ENCODE measurements at places on chromosomes 16 and 17.
A peak's percentile ranks its signal among the peaks of the same experiment; 100 is the strongest.

- no peak for DNase-seq
Observed at GRCh38 chr16:85513180-85513579, 99.9 kb upstream of the GSE1 start.

GRCh38 chr16:72666267-72666666 lies 381.7 kb downstream of the ZFHX3 start:
- no peak for DNase-seq

- no peak for DNase-seq
Observed at GRCh38 chr16:53832896-53833544, 129.1 kb downstream of the FTO start.

DNA sequence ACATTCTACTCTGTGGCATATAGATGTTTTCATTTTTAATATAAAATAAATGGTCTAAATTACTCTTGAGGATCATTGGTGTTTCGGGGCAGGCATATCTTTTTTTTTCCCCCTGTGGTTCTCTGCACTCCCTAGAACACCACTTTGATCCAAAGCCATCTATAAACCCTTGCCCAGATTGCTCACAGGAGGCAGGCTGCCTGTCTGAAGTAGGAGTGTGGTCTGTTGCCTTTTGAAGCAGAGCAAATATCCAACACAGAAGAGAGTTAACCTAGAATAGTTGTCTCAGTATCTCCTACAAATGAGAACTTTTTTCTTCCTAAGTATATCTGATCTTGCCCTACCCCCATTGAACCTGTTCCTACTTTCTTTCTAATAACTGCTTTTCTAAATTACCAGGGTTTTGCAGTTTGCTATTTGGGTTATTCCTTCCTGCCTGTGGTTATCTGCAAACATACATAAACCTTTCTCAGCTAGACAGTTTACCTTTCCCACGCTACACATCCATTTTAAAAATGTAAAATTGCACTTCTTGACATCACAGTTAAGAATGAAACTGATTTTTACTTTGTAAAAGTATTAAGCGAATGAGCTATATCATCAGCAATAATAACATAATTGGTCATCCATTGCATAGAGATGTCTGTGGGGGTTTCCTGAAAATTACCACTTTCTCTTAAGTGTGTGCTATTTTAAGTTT lies 4.7 kb upstream of the CMTM1 start:
- DNase-seq = peak; percentile 2

DNA sequence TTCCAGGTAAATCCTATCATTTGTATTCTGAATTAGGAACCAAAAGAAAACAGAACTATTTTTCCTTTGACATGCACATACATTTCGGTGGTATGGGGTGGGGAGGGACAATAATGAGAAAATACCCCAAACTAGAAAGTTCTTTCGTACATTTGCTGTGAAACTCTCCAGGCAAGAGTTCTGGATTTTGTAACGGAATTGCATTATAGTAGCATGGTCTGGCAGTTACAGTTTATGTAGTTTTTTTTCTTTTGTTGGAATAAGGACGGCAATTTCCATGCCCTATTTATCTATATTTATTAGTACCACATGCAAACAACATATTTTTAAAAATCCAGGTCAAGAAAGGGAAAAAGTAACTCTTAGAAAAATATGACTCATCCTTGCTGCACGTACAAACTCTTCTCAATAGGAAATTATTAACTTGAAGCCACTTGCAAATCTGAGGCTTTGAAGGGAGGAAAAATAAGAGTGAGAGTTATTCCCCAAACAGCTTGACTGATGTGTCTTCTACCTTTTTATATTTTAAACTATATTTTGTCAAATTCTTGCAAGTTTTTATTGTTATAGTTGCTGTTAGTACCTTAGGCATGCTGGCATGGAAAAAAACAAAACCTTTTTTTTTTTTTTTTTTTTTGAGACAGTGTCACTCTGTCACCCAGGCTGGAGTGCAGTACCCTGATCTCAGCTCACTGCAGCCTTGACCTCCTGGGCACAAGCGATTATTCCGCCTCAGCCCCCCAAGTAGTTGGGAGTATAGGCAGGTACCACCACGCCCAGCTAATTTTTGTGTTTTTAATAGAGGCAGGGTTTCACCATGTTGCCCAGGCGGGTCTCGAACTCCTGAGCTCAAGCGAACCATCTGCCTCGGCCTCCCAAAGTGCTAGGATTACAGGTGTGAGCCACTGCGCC lies 69.3 kb downstream of the WWP2 start:
- DNase-seq = no peak

GRCh38 chr16:62638964-62639870 lies 603.0 kb upstream of the CDH8 start:
- DNase-seq = no peak

- no peak for DNase-seq
Observed at GRCh38 chr17:47208744-47209488, at the start of gene MYL4. TSS of gene MYL4 (plus strand) at chr17:47209348. CDS start at chr17:47209423, 75 bp downstream.

- no peak for DNase-seq
Observed at GRCh38 chr17:37162800-37163199, 213.0 kb upstream of the C17orf78 start.

GRCh38 chr16:82641336-82641984 lies 14.7 kb downstream of the CDH13 start:
- no peak for DNase-seq

- DNase-seq = peak; percentile 56
Observed at GRCh38 chr17:64599187-64599676, 62.9 kb downstream of the SMURF2 start.

- peak; percentile 34 for DNase-seq
Observed at GRCh38 chr17:3956327-3956957, 7.8 kb downstream of the ATP2A3 start.

DNA sequence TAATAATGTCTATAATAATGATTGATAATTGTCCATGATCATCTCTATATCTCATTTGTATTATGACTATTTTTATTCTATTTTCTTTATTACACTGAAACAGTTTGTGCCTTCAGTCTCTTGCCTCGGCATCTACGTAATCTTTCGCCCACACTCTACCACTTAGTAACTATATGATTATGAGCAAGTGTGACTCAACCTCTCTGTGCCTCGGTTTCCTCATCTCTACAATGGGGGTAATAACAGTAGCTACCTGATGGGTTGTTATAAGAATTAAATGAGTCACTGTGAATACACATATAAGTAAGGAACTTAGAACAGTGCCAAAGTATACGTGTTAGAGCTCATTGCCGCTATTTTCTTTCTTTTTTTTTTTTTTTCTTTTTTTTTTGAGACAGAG lies 3.7 kb upstream of the SLC16A11 start:
- DNase-seq = no peak

GRCh38 chr17:76458580-76459490 lies 5.9 kb upstream of the UBE2O start:
- DNase-seq = no peak

DNA sequence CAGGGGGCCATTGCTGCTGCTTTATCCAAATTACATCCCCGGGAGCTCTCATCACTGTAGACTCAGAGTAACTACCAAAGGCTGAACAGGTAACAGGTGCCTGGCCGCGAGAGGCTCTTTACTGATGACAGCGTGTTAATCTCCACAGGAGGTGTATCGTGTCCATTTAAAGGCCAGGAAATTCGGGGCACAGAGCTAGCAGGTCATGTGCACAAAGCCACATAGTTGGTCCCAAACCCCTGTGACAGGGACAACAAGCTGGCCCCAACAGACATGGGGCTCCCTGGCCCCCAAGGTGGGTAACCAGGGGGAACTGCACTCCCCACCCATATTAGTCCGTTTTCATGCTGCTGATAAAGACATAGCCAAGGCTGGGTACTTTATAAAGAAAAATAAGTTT lies 55.3 kb upstream of the RBFOX3 start:
- no peak for DNase-seq

DNA sequence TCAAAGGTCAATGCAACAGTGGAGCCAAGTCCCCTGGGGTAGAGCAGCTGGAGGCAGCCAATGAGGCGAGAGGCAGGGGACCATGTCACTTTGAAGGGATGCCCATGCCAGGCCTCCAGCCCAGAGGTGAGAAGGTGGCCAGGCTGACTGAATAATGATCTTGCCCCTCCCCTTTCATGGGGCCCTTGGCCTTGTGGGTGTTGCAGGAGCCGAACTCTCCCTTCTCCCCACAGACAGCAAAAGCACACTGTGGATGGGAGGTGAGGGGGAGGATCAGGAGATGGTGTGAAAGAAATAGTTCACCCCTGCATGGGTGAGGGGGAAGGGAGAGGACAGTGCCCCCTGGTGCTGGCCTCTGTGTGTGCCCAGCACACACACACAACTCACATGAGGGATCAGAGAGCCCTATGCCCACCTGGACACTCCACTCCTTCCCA lies 15.8 kb upstream of the TBX21 start:
- DNase-seq = peak; percentile 72

DNA sequence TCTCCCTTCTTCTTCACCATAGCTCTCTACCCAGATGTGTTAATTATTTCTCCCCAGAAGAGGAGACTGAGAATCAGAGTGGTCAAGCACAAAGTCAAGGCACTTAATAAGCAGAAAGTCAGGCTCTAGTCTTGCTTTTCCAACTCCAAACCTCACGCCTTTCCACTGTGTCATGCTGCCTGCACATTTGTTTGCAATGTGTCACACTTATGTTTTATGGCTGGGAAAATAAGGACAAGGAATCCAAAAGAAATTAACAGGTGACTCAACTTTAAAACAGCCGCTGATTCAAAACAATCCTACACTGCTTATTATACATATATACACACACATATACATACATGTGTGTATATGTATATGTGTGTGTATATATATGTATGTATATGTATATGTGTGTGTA lies 255.7 kb upstream of the DYNLRB2 start:
- DNase-seq = no peak

GRCh38 chr16:1007284-1007850 lies 25.8 kb downstream of the SOX8 start:
- DNase-seq = no peak

- no peak for DNase-seq
Observed at GRCh38 chr17:73387746-73388577, 76.2 kb upstream of the CDC42EP4 start.

- no peak for DNase-seq
Observed at GRCh38 chr17:21677911-21678310, 14.4 kb upstream of the KCNJ18 start.

- no peak for DNase-seq
Observed at GRCh38 chr16:68228652-68229051, 7.3 kb downstream of the ESRP2 start.

- DNase-seq = no peak
Observed at GRCh38 chr16:20971401-20971800, 70.8 kb downstream of the LYRM1 start.

- DNase-seq = no peak
Observed at GRCh38 chr16:77662246-77662645, 60.1 kb upstream of the NUDT7 start.

DNA sequence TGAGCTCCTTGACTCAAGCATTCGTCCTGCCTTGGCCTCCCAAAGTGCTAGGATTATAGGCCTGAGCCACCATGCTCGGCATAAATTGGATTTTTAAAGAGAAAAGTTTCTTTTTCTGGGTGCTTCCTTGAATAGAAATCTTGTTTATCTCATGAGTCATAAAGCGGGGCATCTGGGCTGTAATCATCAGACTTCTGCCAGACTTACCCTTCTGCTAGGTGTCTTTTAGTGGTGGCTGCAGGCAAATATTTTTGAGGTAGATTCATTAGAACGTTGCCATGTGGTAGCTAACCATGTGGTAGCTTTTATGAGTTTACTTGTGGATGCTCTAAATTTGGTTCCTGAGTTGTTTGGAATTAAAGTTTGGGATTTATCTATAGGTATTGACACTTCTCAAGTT lies 13.4 kb downstream of the PGS1 start:
- DNase-seq = no peak

DNA sequence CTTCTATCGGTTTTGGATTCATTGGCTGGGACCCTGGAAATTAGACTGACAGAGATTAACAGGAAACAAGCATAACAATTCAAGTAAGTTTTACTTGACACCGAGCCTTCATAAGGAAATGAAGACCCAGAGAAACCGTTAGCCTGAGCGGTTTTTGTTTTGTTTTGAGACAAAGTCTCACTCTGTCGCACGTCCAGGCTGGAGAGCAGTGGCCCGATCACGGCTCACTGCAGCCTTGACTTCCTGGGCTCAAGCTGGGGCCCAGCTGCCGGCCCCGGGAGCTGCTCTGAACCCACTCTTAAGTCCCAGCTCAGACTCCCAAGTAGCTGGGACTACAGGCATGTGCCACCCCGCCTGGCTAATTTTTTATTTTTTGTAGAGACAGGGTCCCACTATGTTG lies 321.3 kb downstream of the SEC14L1 start:
- peak; percentile 65 for DNase-seq

DNA sequence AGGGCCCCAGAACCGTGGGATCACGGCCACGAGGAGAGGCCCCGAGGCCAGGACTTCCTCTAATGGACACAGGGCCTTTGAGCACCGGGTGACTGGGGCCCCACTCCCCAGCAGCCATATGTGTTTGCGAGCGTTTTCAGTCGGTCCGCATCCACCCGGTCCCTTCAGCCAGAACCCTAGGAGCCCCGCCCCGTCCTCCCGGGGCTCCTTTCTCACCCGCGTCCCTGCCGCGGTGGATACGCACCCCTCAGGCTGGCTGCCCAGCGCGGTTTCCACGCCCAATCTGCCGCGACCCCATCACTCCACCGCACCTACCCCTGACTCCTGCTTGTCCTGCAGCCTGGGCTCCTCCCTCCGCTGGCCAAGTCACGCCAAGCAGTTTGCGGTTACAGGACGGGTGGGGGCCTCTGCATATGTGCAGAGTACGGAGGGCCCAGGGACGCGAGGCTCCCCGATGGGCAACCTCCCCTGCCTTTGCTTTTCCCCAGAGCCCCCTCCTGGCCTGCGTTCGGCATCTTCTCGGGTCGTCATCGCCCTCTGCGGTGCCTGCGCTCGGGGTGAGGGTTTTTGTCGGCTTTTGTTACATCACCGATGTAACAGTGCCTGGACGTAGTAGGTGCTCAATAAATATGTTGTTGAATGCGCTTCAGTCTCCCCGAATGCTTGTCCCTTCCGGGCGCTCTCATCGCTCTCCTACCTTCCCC lies 1.0 kb upstream of the TTYH2 start:
- peak; percentile 62 for DNase-seq

- peak; percentile 61 for DNase-seq
Observed at GRCh38 chr16:79286646-79287423, 313.7 kb downstream of the MAF start.

- DNase-seq = no peak
Observed at GRCh38 chr17:5043524-5043923, 8.3 kb upstream of the SLC52A1 start.

DNA sequence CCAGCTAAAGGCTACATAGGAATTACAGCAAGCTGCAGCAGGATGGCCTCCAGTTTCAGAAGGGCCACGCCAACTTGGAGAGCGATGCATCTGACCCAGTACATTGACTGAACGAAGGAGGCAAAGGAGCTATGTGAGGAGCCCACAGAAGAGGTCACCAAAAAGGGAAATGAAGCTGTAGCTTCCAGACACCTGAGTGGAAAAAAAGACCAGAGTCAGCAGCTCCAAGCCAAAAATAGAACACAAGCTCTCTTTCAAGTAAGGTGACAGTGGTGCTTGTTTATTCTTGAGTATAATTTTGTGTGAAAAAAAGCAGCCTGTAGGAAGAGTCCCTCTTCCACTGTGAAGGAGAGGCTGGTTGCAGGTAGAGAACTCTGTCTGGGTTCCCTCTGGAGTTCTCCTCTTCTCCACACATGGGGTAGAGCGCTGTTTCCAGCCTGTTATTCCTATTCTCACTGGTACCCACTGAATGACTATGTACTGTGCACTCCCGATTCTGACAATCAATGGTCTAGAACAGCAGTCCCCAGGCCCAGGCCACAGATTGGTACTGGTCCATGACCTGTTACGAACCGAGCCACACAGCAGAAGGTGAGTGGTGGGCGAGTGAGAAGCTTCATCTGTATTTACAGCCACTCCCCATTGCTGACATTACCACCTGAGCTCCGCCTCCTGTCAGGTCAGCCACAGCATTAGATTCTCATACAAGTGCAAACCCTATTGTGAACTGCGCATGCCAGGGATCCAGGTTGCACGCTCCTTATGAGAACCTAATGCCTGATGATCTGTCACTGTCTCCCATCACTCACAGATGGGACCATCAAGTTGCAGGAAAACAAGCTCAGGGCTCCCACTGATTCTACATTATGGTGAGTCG lies 15.1 kb downstream of the CCL4 start:
- peak; percentile 34 for DNase-seq
